ENCODE measurements at places on chromosomes 5 and 9.

- DNase-seq = no peak
Observed at GRCh38 chr9:117278471-117279035, 136.3 kb downstream of the ASTN2 start.

- peak; percentile 20 for DNase-seq
Observed at GRCh38 chr5:176542596-176543427, 5.6 kb upstream of the RNF44 start.

DNA sequence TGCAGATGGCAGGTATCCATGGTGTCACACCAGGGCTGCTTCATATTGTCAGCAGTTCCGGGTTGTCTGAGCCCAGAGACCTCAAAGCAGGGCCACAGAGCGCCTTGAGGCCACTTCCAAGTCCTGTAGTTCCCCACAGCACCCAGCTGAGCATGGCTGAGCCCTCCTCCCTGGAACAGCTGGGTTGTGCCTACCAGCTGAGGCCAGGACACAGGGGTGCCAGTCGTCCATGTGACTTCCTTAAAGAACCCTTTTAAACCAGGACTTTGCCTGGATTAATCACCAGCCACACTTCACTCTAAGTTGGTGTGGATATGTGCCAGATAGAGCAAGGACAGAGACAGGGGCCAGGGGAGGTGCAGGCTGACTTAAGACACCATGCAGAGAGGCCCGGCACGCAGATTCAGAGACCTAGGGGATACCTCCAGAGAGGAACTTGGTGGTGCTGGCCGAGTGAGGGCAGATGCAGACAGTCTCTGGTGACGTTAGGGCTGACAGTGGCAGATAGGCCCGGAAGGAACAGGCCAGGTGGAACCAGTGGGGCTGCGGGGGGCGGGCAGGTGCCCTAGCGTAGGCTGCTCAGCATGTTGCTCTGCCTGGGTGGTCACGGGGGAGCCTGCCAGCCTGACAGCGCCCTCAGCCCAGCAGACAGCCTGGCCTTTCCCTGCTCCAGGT is 142.7 kb downstream of the CACNA1B start:
- no peak for DNase-seq

DNA sequence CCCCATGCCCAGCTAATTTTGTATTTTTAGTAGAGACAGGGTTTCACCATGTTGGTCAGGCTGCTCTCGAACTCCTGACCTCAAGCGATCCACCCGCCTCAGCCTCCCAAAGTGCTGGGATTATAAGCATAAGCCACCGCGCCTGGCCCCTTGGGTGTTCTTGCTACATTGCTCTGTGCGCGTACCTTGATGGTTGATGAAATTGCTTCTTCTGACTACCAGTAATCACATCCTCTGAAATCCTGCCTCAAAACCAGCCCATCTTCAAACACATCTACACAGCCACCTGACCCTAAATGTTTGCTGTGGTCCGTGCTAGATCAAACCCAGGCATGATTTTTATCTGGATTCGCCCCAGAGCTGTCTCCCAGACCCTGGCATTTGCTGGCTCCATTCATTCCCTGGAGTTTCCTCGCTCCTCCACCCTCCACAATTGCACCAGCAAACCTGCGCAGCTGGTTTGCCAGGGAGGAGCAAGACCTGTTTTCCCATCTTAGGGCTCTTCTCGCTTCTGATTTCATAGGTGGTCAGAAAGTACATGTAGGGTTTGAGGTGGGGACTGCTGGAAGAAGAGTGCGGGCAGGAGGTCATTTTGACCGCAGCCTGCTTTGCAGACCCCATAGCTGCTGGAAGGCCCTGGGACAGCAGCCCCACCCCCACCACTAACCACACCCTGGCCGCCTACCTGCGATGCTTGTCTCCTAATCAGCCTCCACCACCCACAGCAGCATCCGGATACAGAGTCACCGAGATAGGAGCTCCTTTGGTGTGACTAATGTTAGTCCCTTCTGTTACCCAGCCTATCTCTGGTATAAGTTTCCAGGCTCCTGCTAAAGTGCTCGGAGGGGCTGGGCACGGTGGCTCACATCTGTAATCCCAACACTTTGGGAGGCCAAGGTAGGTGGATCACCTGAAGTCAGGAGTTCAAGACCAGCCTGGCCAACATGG is 22.7 kb downstream of the SWI5 start:
- no peak for DNase-seq

- DNase-seq = no peak
Observed at GRCh38 chr9:76917299-76917698, 11.4 kb upstream of the PRUNE2 start.
